ENCODE measurements at places on chromosomes 2 and 18.

DNA sequence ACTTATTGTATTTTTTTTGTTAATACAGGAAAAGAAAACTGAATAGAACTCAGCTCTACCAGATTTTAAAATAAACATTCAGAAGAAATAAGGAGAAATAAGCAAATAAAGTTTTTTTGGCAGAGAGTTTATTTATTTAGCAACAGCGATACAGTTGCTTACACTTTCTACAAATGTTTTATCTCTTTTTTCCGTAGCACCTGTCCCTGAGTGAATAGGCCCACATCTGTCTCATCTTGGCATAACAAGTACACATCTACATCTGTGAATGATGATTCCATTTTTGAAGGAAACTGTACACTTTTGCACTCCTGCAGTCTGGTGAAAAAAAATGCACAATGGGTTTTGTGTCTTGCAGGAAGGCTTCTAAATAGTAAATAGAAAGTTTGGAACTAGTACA, 783.6 kb upstream of the ZEB2 start:
- no peak for DNase-seq

DNA sequence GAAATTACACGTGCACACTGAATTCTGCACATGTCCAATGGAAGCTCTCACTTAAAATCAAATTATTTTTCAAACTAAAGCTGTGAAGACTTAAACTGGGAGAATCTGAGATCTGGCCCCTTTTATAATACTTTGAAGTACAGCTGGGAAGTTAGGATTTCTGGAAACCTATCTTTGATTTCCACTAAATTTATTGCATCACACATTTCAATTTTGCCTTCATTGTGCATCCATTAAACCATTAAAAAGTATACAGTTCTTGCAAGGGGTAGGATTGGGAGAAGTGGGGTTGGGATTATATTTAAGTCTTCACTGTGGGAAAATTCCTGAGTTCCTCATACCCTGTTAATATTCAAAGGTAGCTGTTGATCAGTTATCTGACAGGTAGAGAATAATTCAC, 1229.6 kb upstream of the ZEB2 start:
- DNase-seq = no peak

DNA sequence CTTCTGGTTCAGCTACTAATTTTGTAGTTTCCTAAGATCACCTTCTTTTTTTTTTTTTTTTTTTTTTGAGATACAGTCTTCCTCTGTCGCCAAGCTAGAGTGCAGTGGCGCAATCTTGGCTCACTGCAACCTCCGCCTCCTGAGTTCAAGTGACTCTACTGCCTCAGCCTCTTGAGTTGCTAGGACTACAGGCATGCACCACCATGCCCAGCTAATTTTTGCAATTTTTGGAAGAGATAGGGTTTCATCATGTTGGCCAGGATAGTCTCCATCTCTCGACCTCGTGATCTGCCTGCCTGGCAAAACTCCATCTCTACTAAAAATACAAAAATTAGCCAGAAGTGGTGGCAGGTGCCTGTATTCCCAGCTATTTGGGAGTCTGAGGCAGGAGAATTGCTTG, 301.5 kb upstream of the TFPI start:
- no peak for DNase-seq

- DNase-seq = no peak
These were observed 24.3 kb upstream of the LDLRAD4 start for GRCh38 chr18:13194239-13194638.

DNA sequence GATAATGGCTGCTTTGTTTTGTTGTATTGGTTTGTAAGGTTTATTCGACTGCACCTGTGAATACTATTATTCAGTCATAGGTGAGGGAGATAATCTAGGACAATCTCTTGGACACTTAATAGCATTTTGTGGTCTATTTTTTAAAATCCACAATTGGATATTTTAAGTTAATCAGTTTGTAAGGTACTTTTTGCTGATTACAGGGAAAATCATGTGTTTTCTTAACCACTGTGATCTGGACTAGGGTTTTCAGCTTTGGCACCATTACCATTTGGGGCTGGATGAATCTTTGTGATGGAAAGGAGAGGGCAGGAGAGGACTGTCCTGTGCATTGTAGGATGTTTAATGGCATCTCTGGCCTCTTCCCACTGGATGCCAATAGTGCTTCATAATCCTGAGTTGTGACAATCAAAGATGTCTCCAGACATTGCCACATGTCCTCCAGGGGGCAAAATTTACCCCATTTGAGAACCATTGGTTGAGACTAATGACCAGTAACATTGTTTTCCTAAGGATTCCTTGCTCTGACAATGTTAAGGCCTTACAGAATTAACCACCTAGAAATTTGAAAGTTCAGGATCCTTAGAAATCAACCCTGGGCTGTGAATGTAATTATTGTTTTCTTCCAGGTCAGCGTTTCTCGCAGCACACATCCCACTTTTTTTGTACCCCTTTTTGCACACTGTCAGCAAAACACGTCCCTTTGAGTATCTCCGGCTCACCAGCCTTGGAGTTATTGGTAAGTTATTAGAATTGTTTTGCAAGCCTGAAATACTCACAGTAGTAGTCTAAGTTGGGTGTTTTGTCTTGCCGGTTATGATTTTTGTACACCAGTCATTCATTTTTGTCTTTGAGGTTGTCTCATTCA, 15.6 kb downstream of the CNOT9 start:
- DNase-seq = no peak

GRCh38 chr2:35803126-35803525, 552.5 kb upstream of the CRIM1 start:
- no peak for DNase-seq

- no peak for DNase-seq
These were observed 15.1 kb downstream of the COMMD1 start for GRCh38 chr2:61920548-61920947.

GRCh38 chr18:4544142-4544541, 89.0 kb upstream of the DLGAP1 start:
- DNase-seq = no peak

DNA sequence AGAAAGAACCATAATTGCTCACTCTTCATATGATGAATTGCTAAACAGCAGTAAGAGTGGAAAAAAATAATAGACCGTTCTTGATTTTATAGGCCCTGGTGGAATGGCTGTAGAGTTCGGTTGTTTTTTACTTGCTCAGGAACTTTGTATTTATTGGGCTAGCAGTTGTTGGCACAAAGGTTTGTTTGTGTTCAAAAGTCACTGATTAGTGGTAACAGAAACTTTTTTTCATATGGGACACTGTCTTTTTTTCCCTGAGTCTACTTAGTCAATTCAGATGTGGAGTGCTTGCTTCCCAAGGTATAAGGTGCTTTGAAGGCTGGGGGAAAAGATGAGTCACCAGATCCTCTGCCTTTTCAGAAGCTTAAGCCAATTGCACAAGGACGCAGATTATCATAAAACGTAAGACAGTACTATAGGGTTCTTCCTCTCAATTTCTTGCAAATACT, 25.8 kb downstream of the PHLPP1 start:
- DNase-seq = no peak

GRCh38 chr2:43766006-43766405, 7.8 kb upstream of the DYNC2LI1 start:
- no peak for DNase-seq

DNA sequence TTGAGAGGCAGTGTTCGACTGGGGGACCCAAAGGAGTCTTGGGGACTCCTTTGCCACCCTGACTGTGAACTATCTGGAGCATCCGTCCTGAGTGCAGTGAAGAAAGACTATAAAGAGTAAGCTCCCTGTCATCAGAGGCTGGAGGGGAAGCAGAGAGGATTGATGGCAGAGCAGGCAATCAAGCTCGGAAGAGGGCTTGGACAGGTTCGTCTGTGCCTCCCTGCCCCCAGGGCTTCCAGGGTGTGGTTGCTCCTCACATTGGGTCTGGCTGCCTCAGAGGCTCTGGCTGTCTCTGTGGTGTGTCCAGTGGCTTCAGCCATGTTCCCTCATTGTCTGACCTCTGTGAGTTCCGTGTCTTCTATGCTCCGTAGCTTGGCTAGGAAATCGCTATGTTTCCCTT, 13.8 kb upstream of the EN1 start:
- no peak for DNase-seq

DNA sequence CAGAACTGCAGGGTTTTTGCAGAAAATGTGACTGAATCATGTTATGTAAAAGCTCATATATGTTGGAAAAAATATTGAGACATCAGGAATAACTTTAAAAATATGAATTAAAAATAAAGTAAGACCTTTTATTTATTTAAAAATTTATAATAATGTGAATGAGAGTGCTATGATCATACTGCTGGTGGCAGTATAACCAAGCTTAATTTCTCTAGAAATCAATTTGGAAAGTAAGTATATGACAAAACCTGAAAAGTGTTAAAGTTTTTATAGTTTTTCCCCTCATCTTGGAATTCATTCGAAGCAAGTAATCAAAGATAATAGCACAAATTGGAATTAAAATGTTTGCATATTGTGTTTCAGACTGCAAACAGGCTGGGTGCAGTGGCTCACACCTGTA, 7.5 kb downstream of the SLC39A10 start:
- no peak for DNase-seq

DNA sequence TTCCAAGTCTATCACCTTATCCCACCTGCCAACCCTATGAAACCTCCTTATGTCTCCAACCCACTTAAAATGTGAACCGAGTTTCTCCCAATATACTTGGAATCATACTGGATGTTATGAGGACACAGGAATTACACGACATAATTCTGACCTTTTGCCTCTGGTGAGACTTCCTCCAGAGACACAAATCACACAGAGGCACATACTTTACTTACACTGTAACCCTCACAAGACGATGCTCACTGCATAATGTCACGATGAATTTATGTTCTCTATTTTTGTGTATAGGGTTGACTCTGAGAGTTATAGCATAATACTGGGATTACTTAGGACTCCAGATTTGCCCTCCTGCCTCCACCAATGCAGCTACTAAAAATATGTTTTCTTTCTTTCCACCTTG, 28.0 kb upstream of the SETBP1 start:
- DNase-seq = no peak

DNA sequence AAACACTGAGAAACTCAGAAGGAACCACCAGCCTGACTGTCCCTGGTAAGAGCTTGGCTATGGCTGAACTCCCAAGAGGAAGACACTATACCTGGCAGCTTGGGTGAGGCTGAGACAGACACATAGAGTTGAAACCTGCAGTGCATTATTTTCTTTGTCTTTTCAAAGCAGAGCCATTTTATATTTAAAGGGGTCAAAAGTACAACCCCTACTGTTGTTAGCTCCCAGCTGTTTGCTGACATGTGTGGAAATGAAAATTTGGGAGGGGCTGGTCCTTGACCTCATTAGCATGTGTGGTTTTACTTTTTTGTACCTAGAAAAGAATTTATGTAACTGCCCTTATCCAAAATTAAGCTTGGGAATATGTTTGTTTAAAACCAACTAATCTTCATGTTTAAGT, 309.0 kb downstream of the RPRM start:
- DNase-seq = no peak

DNA sequence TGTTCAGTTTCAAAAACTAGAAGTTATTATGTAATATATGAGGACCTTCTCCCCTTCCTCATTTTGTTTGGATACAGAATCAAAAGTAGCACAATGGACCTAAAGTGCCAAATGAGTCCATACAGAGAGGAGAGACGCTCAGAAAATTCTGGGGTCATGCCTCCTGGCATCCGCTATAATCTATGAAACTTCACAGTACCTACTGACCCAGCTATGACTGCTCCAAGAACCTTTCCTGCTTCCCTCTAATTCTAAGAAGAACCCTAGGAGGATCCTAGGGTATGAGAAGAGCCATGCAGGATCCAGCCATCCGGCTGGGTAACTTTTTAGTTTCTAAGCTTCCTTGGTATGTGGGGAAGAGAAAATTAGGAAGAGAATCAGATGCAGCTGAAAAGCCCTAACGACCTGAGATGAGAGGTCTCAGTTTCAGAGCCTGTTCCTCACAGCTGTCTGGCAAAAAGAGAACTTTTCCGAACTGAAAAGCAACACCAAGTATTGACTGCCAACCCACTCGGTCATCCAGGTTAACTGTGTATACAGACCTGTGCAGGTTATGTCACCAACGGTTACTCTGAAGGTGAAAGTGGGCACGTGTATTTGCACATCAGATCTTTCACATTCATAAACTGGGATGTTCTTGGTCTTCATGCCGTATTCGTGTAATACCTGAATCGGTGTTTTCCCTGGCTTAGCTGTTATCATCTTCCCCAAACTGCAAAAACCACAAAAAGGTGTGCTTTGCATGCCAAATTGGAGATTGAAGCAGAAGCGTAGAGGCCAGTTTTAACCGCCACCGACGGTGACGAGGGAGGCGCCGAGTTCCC, 1.1 kb downstream of the PRKRA start:
- peak; percentile 14 for DNase-seq

DNA sequence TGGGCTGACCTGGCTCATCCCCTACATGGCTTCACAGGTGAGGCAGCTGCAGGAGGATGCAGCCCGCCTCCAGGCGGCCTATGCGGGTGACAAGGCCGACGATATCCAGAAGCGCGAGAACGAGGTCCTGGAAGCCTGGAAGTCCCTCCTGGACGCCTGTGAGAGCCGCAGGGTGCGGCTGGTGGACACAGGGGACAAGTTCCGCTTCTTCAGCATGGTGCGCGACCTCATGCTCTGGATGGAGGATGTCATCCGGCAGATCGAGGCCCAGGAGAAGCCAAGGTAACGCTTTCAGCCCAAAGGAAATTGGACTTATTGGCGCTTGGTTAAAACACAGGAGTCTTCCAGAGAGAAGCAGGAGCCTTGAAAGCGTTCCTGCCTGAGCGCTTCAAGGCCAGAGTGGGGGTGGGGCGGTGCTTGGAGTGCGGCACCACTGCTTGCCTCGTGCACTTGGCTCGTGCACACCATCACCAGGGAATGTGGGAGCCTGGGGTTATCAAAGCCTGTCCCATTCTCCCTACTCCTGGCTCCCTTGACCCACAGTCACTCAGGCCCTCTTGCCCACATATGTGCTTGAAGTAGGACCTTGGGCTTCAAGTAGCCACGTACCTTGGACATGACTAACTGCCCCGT, 69.8 kb upstream of the EML6 start:
- DNase-seq = no peak

GRCh38 chr2:199692489-199692888, 158.5 kb downstream of the FTCDNL1 start:
- DNase-seq = no peak

GRCh38 chr2:235227590-235227989, 266.3 kb upstream of the AGAP1 start:
- DNase-seq = peak; percentile 20

DNA sequence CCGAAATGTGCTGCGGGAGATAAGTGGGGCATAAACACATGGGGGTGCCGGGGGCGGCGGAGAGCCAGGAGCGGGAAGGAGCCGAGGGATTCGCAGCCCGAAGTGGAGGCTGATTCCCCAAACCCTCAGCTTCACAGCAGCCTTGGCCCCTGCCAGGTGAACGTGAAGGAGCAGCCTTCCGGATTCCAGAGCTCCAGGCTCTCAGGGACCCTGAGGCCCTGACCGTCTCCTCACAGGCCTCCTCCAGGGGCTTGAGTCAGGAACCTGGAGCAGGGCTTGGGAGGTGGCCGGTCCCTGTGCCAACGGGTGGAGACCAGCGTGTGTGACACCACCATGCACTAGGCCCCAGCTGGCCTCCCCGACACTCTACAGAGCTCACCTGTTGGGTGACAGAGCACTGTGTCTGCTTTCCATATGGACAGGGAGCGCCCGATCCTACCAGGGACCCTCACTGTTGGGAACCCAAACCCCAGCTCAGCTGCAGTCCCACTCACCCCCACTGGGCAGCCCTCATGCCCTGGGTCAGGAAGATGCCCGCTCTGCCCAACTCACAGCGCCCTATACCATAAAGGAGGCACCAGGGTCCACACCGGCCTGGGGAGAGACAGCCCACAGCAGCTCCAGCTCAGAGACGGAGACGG, 117.6 kb upstream of the OTOS start:
- DNase-seq = no peak
